ENCODE measurements at places on chromosomes 4 and X.

- DNase-seq: no peak
These were observed 80.4 kb downstream of the CT47B1 start for GRCh38 chrX:120795301-120795700.

GRCh38 chrX:1481636-1482529 lies 29.2 kb upstream of the ASMTL start:
- DNase-seq: peak; percentile 41

GRCh38 chrX:31629195-31629594 lies 557.4 kb upstream of the FTHL17 start:
- no peak for DNase-seq

- DNase-seq: no peak
These were observed 70.2 kb downstream of the DOCK11 start for GRCh38 chrX:118565853-118566252.

- DNase-seq: no peak
These were observed 220.1 kb downstream of the DLG3 start for GRCh38 chrX:70664726-70665125.
